ENCODE measurements at places on chromosomes 4 and X.

DNA sequence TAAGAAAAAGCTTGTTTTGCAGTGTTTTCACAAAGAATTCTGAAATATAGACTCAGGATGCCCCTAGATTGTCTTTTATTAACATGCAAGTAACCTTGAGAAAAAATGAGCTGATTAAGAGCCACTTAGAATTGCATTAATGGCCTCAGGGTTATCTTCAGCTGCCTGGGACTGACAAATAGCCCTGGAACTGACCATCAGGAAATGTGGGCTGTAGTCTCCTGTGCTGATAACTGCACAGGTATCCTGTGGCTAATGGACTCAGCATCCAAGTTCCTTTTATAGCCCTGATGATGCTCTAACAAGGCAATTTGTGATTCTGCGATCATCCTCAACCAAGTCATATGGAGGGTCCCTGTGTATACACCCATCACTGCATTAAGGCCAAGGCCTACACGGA lies 17.0 kb downstream of the CA5B start:
- no peak for DNase-seq

- DNase-seq: no peak
Measured at GRCh38 chrX:56572975-56573374, 9.5 kb downstream of the UBQLN2 start.

GRCh38 chr4:55498051-55498450 lies 48.7 kb downstream of the CLOCK start:
- no peak for DNase-seq

GRCh38 chrX:15500497-15500966 lies at the start of gene BMX:
BMX (plus strand) TSS chrX:15500807; CDS start chrX:15508354, 7,547 bp downstream.
- DNase-seq: no peak

DNA sequence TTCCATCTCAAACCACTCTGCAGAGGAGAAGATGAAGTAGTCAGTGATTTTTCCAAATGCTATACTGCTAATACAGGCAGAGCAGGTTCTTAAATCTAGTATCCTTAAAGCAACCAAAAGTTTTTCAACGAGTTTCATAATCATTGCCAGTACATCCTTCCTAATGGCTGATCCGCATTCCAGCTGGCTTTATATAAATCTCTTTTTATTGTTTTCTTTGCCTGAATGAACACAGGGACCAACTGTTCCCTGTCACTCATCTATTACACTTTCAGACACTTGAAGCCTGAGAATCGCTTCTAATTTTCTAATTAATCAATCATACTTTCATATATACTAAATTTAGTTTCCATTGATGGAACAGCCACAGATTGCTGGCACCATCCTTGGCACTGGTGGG lies 508.6 kb downstream of the RAB28 start:
- DNase-seq: no peak

- DNase-seq: no peak
Measured at GRCh38 chrX:113954297-113954696, 629.6 kb upstream of the HTR2C start.

GRCh38 chrX:53882331-53882730 lies 161.9 kb downstream of the PHF8 start:
- no peak for DNase-seq

- DNase-seq: no peak
Measured at GRCh38 chrX:13750204-13750603, 15.7 kb downstream of the OFD1 start.

GRCh38 chr4:145285928-145286327 lies 105.5 kb upstream of the OTUD4 start:
- DNase-seq: no peak

- DNase-seq: no peak
Measured at GRCh38 chr4:1375051-1375721, 28.2 kb downstream of the UVSSA start.

DNA sequence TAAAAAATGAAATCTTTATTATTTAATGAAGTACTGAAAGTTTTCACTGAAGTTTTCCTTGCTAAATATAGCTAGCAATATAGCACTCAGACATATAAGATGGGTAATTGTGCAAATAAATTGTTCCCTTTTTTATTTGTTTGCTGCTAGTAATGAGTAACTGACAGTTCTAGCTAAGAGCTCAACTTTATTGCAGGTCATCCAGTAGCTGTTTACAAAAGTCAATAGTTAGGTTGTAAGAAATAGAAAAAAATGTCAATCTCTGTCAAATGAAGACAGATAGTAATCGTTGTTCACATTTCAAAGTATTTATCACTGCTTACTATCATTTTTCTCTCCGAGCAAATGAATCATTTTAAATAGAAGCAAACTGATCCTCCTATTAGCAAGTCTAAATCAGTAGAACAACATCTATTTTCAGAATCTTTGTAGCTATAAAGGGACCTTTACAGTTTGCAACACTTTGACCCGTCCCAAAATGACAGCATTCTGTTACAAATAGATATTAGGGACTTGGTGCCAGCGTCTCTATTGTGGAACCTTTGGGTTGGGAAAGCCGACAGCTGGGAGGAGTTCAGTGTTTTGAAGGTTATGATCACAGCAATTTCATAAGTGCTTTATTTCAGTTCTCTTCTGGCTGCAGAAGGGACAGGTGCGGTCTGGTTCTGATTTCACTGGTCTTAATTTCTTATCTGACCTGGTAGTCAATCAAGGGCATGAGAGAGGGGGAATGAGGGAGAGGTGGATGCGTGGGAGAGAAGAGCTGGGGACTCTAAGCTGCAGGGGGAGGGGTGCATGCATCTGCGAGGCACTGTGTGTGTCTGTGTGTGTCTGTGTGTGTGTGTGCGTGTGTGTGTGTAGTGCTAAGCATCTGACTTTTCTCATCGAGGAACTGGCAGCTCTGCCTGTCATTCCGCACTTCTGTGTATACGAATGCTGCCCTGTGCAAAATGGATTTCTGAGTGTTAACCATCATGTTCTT lies 227.9 kb upstream of the PITX2 start:
- no peak for DNase-seq

- no peak for DNase-seq
Measured at GRCh38 chrX:111270339-111270738, at the start of gene CAPN6. CAPN6 (minus strand) TSS chrX:111270483; CDS start chrX:111263936, 6,547 bp downstream.

DNA sequence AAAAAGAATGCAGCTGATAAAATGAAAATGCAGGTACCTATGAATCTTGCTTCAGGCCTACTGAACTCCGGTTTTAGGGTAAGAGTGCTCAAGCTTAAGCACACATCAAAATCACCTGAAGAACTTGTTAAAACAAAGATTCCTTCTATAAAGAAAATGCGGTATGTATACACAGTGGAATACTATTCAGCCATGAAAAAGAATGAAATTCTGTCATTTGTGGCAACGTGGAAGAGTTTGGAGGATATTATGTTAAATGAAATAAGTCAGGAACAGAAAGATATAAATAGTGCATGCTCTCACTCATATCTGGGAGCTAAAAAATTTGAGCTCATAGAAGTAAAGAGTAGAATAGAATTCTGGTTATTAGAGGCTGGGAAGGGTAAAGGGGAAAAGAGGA lies 14.0 kb upstream of the CHM start:
- no peak for DNase-seq

DNA sequence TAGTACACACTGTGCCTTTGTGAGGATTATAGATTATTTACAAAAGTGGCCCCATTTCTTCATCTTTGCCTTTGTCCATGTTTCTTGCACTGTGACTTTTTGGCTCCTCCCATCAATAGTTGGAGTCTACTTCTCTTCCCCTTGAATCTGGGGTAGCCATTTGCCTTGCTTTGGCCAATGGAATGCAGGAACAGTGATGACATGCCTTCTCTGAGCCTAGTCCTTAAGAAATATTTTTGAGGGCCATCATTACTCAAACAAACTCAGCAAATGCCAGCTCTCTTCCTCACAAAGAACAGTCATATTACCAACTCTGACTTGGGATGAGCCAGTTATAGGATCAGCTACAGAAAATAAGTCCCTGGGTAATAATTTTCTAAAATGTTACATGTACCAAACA lies 189.6 kb downstream of the FRMPD4 start:
- no peak for DNase-seq

DNA sequence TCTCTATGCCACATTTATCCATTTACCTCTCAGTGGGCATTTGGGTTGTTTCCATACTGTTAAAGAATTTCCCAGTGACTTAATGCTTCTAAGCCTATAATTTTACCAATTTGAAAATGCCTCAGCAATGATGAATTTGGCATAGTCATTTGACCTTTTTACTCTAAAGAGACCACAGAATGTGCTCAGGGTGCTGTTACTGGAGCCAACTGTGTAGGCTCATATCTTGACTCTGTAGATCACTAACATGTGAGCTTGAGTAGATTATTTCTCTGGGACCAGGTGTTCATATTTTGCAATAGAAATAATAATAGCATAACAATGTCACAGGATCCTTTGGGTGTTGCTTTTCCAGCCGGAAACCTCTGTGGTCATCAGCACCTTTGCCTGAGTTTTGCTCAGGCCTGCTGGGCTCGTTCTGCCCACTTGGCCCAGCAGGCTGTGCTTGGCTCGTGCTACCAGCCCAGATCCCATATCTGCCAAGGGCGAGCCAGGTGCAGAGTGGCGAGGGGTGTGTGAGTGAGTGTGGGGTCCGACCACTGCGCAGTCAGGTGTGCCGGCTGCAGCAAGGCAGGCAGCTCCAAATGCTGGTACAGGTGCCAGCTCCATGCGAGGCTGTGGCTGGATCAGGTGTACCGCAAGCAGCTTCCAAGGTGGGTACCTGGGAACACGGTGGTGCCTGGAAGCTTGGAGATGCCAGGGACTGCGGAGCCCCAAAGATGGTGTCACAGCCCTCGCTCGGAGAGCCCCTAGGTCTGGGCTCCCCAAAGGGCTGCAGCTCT lies 70.6 kb upstream of the ANK2 start:
- no peak for DNase-seq

- DNase-seq: no peak
Measured at GRCh38 chr4:949656-950055, 17.4 kb downstream of the TMEM175 start.

Measured in activated CD4-positive, alpha-beta T cell treated with anti-CD3 and anti-CD28 coated beads for 1 hour (primary cell).